ENCODE measurements at places on chromosomes 3 and 15.

- H3K27ac ChIP-seq = no peak overlapping the region
- no peaks in the 10 kb centered on the region for H3K27me3 ChIP-seq
- peak; percentile 11 for DNase-seq
- H3K4me1 ChIP-seq = no peaks in the 10 kb centered on the region
- peaks cover 9% of the 10 kb centered on the region for H3K36me3 ChIP-seq
Measured at GRCh38 chr3:182843478-182843877, 50.2 kb downstream of the ATP11B start.

GRCh38 chr3:37887824-37888223, 26.1 kb downstream of the CTDSPL start:
- H3K4me1 ChIP-seq = peaks cover 8% of the 10 kb centered on the region
- no peaks in the 10 kb centered on the region for H3K27me3 ChIP-seq
- no peak for DNase-seq
- H3K27ac ChIP-seq = no peak overlapping the region
- H3K36me3 ChIP-seq = no peaks in the 10 kb centered on the region
- H3K4me3 ChIP-seq = no peak overlapping the region

- peak; percentile 58 for DNase-seq
- no peaks in the 10 kb centered on the region for H3K27me3 ChIP-seq
- no peaks in the 10 kb centered on the region for H3K36me3 ChIP-seq
- H3K27ac ChIP-seq = peak overlapping the region; percentile 85
Measured at GRCh38 chr15:29008846-29009245, 123.1 kb downstream of the APBA2 start.

DNA sequence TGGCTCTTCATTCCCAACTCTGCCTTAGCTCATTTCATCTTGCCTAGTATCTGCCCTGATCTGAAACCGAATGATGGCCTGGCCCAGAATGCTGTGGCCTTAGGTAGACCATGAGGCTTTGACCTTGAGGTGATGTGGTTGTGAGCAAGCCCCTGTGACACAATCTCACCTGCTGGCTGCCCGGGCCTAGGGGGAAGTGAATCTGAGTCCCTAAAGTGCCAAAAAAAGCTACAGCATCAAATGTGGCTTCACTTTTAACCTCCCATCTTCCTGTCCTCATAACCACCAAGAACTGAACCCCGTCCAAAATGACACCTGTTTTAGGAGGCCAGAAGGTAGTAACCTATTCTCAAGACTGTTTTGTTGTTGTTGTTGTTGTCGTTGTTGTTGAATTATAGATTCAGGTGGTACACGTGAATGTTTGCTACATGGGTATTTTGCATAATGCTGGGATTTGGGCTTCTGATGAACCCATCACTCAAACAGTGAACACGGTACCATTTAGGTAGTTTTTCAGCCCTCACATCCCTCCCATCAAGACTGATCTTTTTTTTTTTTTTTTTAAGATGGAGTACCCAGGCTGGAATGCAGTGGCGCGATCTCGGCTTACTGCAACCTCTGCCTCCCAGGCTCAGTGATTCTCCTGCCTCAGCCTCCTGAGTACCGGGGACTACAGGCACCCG, 54.6 kb downstream of the MCCC1 start:
- no peaks in the 10 kb centered on the region for H3K4me1 ChIP-seq
- DNase-seq = no peak
- no peaks in the 10 kb centered on the region for H3K27me3 ChIP-seq
- peaks cover 12% of the 10 kb centered on the region for H3K36me3 ChIP-seq

GRCh38 chr3:127135241-127136023, 57.5 kb upstream of the PRR23E start:
- no peaks in the 10 kb centered on the region for H3K4me1 ChIP-seq
- peaks cover 56% of the 10 kb centered on the region for H3K27me3 ChIP-seq
- H3K36me3 ChIP-seq = no peaks in the 10 kb centered on the region
- H3K27ac ChIP-seq = no peak overlapping the region
- DNase-seq = peak; percentile 6

- H3K36me3 ChIP-seq = no peaks in the 10 kb centered on the region
- DNase-seq = no peak
- H3K4me1 ChIP-seq = no peaks in the 10 kb centered on the region
- no peak overlapping the region for H3K4me3 ChIP-seq
- no peak overlapping the region for H3K27ac ChIP-seq
- H3K27me3 ChIP-seq = peaks cover 9% of the 10 kb centered on the region
Measured at GRCh38 chr3:69209413-69209812, 87.0 kb upstream of the LMOD3 start.

DNA sequence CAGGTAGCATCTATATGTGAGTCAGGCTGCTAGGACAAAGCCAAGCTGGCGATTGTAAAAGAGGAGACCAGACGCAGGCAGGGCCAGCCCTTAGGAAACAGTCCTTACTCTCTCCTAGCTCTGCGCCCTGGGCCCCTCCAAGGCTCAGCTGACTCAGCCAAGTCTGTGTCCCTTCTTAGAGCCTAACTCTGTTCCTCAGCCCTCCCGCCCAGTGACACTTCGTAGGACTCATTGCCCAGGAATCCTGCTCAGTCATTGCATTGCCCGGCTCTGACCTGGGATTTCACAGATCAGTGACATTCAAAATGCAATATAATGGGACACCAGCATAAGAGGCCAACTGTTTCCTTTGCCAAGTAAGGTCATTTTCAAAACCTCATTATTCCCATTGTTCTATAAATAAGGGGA, 244.2 kb downstream of the TLE3 start:
- peaks cover 24% of the 10 kb centered on the region for H3K4me1 ChIP-seq
- peak; percentile 84 for DNase-seq
- peak overlapping the region; percentile 73 for H3K27ac ChIP-seq
- H3K36me3 ChIP-seq = no peaks in the 10 kb centered on the region
- H3K27me3 ChIP-seq = no peaks in the 10 kb centered on the region

GRCh38 chr3:4680871-4681300, 187.7 kb downstream of the ITPR1 start:
- H3K4me1 ChIP-seq = peaks cover 3% of the 10 kb centered on the region
- no peak overlapping the region for H3K4me3 ChIP-seq
- no peak overlapping the region for H3K27ac ChIP-seq

GRCh38 chr15:52440414-52440813, 88.3 kb downstream of the MYO5A start:
- H3K27ac ChIP-seq = no peak overlapping the region
- H3K27me3 ChIP-seq = no peaks in the 10 kb centered on the region
- H3K36me3 ChIP-seq = no peaks in the 10 kb centered on the region
- no peak overlapping the region for H3K4me3 ChIP-seq
- H3K4me1 ChIP-seq = peaks cover 10% of the 10 kb centered on the region
- peak; percentile 42 for DNase-seq

- peaks cover 11% of the 10 kb centered on the region for H3K4me1 ChIP-seq
- no peak overlapping the region for H3K27ac ChIP-seq
- peak; percentile 81 for DNase-seq
- H3K36me3 ChIP-seq = no peaks in the 10 kb centered on the region
- H3K27me3 ChIP-seq = no peaks in the 10 kb centered on the region
- no peak overlapping the region for H3K4me3 ChIP-seq
Measured at GRCh38 chr15:90358124-90359033, 6.3 kb downstream of the ZNF774 start.

DNA sequence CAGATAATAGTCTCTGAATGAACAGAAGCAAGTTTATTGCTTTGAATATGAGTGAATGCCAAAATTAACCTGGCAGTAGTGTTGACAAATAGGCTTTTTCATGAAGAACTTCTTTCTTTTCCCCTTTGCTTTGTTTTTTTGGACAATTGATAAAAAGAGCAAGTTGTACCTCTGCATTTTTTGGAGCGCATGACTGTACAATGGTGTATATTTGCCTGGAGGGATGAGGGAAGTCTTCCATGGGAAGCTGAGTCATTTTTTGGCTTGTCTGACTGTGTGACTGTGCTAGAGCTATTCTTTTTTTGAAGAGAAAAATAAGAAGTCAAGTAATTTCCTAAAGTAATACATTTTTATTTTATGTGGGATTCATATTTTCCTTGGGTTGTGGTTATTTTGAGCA, 186.9 kb downstream of the KLHL25 start:
- no peaks in the 10 kb centered on the region for H3K36me3 ChIP-seq
- DNase-seq = peak; percentile 93
- no peak overlapping the region for H3K27ac ChIP-seq
- no peak overlapping the region for H3K4me3 ChIP-seq
- peaks cover 9% of the 10 kb centered on the region for H3K4me1 ChIP-seq

DNA sequence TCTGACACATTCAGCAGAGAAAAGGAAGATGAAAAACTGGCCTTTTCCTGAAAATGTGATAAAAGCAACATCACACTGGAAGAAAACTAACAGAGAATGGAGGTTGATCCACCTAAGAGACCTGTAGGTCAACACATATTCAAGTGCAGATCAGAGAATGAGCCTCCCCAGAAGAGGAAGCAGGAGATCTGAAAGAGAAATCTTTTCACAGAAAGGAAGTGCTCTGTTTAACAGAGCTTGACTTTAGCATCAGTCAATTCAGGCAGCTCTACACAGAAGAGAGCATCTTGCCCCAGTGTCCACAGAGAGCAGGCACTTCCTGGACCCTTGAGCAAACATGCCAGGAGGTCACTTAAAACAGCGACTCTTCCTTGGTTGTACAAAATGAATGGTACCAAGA, 655.4 kb upstream of the GBE1 start:
- H3K36me3 ChIP-seq = no peaks in the 10 kb centered on the region
- no peaks in the 10 kb centered on the region for H3K27me3 ChIP-seq
- no peaks in the 10 kb centered on the region for H3K4me1 ChIP-seq
- no peak for DNase-seq

DNA sequence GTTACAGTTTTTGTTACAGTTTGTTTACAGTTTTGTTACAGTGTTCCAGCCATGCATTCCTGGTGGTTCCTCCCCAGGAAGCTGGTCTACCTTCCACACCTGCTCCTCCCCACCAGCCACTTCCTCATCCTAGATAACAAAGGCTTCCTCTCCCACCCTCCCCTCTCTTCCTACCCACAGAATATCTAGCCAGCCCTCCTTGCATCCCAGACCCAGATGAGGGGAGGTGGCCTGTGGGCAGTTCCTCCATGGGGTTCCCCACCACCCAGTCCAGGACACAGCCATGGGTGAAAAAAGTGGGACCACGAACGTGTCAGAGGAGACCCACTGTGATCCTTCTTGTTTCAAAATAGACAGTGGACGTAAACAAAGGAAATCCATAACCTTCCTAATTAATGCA, 122.8 kb upstream of the ABHD17C start:
- peaks cover 36% of the 10 kb centered on the region for H3K36me3 ChIP-seq
- no peak overlapping the region for H3K27ac ChIP-seq
- no peak for DNase-seq
- H3K4me1 ChIP-seq = peaks cover 18% of the 10 kb centered on the region
- no peaks in the 10 kb centered on the region for H3K27me3 ChIP-seq
- H3K4me3 ChIP-seq = no peak overlapping the region

DNA sequence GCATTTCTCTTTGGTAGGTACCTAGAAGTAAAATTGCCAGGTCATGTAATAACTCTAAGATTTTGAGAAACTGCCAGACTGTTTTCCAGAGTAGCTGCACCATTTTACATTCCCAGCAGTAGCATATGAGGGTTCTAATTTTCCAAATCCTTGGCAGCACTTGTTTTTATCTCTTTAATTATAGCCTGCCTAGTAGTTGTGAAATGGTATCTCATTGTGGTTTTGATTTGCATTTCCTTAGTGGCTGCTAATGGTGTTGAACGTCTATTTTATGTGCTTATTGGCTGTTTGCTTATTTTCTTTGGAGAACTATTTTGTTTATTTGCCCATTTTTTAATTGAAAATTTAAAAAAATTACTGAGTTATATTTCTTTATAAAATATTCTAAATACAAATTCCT, 117.9 kb downstream of the TCF12 start:
- H3K36me3 ChIP-seq = no peaks in the 10 kb centered on the region
- no peak overlapping the region for H3K4me3 ChIP-seq
- no peaks in the 10 kb centered on the region for H3K27me3 ChIP-seq
- peaks cover 4% of the 10 kb centered on the region for H3K4me1 ChIP-seq
- DNase-seq = no peak

- no peaks in the 10 kb centered on the region for H3K27me3 ChIP-seq
- no peak for DNase-seq
- H3K4me3 ChIP-seq = no peak overlapping the region
- H3K36me3 ChIP-seq = no peaks in the 10 kb centered on the region
- H3K4me1 ChIP-seq = peaks cover 23% of the 10 kb centered on the region
Measured at GRCh38 chr15:58443308-58443707, 11.5 kb downstream of the LIPC start.

DNA sequence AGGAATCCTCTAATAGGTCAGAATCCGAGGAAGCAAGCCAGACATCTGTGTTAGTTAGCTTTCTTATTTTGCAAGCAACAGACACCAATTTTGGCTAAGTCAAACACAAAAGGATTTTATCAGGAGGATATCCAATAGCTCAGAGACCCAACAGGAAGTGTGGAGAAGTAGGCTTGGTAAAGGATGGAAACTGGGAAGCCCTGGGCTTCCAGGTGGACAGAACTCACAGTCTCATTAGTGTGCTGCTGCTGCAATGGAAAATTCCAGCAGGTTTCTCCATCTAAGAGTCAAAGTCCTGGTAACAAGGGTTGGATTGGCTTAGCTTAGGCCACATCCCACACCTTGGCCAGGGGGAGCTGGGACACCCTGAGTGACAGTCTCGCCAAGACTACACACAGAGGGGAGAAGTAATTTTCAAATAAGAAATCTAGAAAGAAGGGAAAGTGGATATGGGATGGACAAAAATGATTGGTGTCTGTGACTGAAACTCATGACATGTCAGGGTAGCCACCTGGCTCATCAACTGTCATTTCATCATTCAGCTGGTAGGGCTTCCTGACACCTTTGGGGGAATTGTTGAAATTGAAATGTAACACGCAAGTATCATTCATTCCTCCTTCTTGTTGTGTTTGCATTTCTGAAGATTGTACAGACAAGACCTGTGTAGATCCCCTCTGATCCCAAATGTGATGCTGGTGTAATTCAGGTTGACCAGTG, 158.6 kb downstream of the THSD4 start:
- no peak for DNase-seq
- peak overlapping the region; percentile 72 for H3K27ac ChIP-seq
- no peak overlapping the region for H3K4me3 ChIP-seq
- H3K36me3 ChIP-seq = no peaks in the 10 kb centered on the region

GRCh38 chr3:136067211-136067610, 101.7 kb downstream of the PPP2R3A start:
- H3K4me3 ChIP-seq = no peak overlapping the region
- no peak for DNase-seq
- peaks cover 8% of the 10 kb centered on the region for H3K4me1 ChIP-seq
- no peak overlapping the region for H3K27ac ChIP-seq

DNA sequence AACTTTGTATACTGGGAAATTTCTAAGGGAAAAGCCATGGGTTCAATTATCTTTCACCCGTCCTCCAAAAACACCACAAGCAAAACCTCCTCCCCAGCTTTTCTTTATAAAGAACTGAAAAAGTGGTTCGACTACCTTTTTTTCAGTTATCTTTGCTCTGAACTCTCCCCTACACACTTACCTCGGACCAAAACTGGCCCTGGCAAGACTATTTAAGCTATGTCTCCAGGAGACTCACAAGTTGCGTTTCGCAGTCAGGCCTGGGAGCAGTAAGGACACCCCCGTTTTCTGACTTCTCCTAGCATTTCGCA, 645 bp downstream of the COPS2 start:
- H3K27me3 ChIP-seq = no peaks in the 10 kb centered on the region
- DNase-seq = no peak
- H3K27ac ChIP-seq = peak overlapping the region; percentile 78
- H3K4me1 ChIP-seq = no peaks in the 10 kb centered on the region

DNA sequence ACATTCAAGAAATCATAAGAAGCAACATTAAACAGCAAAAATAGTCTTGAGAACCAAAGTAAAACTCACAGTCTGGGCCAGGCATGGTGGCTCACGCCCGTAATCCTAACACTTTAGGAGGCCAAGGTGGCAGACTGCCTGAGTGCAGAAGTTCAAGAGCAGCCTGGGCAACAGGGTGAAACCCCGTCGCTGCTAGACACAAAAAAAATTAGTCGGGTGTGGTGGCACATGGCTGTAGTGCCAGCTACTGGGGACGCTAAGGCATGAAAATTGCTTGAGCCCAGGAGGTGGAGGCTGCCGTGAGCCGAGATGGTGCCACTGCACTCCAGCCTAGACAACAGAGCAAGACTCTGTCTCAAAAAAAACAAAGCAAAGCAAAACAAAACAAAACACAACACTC, 117.7 kb upstream of the GOLGA6L6 start:
- no peaks in the 10 kb centered on the region for H3K27me3 ChIP-seq
- H3K4me1 ChIP-seq = no peaks in the 10 kb centered on the region
- DNase-seq = no peak
- no peak overlapping the region for H3K4me3 ChIP-seq
